ENCODE measurements at places on chromosomes 5 and 9.

GRCh38 chr9:20508242-20508641 is 114.1 kb downstream of the MLLT3 start:
- DNase-seq, result no peak

DNA sequence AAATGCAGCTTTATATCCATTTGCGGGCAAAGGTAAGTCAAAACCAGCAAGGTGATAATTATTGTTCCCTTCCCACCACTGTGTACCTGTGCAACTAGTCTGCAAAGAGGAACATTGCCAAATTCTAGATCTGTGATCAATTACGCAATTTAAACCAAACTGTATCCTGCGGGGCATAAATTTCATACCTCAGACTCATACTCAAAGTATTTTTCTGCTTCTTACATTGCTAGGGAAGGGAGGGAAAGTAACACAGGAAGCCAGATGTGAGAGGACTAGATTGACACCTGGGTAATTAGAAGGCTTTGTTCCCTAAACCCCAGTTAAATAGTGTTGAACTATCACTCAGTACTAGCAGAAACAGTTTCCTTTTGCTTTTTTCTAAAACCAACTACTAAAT is 240.2 kb upstream of the ZNF608 start:
- DNase-seq, result no peak

DNA sequence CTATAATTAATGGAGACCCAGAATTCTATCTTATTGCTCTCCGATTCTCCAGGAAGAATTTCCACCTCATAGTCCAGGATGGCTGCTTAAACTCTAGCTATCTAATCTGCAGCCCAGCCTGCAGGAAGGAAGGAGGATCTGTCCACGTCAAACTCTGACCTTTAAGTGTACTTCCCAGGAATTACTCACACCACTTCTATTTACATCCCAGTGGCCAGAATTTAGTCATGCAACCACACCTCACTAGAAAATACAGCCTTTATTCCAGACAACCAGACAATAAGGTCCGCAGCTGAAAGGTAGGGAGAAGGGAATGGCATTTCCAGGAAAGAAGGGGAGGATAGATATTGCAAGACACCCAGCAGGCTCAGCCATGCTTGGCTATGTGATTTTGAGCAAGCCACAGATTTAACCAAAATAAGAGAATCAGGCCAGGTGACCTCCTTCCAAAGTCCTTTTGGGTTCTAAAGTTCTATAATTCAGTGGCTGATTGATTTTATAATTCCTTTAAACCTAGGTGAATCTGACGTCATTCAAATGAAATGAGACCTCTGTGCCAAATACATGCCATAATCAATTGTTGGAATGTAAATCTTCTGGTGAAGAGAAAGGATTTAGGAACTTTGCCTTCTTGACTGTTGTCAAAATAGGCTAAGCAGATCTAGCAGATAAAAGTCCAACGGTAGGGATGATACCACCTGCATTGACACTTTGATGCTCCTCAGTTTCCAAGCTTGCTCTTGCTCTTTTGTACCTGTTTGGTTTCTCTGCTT is 3.7 kb upstream of the DENND1A start:
- DNase-seq, result no peak

DNA sequence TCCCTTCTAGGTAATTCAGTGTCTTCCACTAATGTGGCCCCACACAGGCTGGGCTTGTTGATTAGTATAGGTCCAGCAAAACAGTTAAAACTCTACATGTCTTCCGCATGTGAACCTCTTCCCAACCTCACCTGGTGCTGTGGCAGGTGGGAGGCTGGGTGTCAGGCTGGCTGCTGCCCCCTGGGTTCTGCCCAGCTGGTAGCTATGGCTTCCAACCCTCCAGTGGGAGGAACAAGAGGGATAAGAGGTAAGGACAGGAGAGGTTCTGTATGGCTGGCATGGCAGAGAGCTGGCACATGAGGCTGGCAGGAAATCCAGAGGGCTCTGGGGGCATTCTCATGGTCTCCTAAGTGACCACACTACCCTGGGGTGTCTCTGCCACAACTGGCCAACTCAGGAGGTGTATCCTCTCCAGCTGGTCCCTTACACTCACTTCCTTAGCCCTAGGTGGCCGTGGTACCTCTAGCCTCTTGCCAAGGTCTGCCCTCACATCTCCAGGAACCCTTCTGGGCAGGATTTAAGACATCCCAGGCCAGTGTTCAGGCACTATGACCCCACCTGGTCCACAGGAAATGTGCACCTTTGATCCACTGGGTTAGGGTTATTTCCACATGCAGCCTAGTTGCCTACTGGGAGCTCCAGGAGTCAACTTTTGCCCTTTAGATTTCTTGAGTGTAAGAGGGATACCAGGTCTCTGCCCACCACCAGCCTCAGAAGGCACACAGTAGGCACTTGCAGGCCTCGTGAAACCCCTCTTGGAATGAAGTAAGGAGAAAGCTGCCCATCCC is 41.7 kb downstream of the AHRR start:
- DNase-seq, result no peak
